ENCODE measurements at places on chromosomes 1 and 21. TPM values are rescaled to one million over a fixed set of nuclear protein-coding genes. Genes with fewer than 3 reads are reported as not detected.

GBP7 gene
- not detected for polyA plus RNA-seq

FMO2 gene
- 1.1 TPM for polyA plus RNA-seq

DNA sequence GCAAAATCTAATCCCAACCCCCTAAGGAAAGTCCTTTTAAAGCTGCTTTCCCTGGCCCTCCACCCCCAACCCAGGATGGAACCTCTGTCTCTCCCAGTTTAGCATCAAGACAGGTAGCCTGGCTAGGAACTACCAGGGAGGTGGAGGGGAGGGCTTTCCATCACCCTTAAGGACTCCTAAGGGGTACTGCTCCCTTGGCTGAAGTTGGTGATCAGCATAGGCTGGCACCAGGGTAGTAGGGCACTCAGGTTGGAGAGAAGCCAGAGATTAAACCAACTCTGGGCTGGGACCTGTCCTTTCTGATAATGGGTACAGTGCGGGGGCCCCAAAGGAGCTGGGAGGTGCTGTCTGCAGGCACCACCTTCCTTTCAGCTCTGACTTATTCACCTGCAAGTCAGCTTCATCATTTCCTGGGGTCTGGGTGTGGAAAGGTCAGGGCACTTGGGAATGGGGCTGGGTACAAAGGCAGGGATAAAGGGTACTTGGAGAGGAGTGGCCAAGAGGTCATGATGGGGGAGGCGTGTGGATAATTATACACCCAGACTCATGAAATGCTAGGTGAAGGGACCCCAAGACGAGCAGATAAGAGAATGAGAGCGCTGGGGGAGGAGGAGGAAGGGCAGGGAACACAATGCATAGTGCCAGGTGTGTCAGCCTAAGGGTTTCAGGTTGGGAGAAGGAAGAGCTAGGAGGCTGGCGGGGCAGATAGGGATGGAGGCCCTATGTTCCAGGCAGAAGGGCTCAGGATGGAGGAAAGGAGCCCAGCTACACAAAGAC, 1.2 kb downstream of the ARHGEF2 start:
- DNase-seq, result no peak

WNT3A gene
- polyA plus RNA-seq, result 0.07 TPM

SPATA21 gene
- 0.40 TPM for polyA plus RNA-seq

- DNase-seq, result no peak
Observed at GRCh38 chr1:107251839-107252238, 111.0 kb downstream of the NTNG1 start.

DNA sequence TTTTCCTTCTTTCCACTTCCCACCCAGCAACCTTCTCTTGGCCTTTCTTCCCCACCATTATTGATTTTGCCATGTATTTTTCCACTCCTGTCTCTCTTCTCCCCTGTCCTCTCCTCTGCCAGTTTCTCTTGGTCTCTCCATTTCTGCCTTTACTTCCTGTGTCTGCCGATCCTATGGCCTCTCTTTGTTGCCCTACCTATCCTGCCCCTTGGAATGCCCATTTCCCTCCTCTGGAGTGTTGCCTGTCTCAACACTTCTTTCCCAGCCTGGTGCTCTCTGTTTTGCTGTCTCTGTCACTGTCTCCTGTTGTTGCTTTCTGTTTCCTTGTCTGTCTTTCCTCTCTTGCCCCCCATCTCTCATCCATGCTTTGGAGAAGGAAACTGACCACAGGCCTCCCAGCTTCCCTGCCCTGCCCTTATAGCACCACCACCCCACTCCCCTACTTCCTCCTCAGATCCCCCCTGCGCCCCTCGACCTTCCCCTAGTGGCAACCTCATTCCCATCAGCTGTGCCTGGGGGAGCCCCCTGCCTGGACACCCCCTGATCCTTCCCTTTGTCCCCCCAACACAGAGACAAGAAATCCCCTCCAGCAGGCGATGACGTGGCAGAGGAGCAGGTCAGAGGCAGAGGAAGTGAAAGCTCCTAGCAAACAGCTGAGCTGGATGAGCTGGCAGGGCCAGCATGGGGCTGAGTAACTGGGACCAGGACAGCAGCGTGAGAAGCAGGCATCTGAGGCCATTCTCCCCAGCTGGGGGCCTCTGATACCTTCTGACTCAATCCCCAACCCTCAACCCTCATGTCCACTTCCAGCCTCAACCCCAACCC, 6.6 kb upstream of the ETV3L start:
- no peak for DNase-seq

TDRD5 gene
- 5.1 TPM for polyA plus RNA-seq

DNA sequence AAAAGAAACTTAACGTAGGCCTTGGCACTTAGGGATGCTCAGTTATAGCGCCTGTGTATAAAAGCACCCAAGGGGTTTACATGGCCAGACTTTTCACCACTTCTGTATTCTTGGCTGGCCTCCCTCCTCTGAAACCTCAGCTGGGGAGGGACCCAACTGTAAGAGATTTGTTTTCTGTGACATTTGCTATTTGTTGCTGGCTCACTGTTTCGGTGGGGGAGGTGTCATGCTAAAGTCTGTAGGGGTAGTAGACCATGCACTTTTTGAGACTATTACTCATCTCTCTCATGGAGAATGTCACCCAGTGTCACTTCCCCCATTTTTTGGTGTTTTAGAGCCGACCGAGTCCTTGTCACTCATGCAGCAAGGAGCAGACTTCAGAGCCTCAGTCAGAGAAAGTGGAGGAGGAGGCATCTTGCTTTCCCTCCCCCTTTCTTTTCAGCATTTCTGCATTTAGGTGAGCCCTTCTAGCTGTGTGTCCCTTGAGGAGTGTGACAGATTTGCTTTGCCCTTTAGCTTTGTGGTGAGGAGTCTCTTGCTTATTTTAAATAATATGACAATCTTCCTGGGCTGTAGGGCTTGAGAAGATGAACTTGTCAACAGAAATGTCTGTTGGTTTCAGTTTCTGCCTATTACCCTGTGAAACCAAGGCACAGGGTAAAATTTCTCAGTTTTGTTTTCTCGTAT, 160.1 kb downstream of the FASLG start:
- DNase-seq, result no peak

GUK1 gene
- 82.3 TPM for polyA plus RNA-seq

GRCh38 chr1:186104459-186104858, 270.6 kb downstream of the TPR start:
- no peak for DNase-seq

DNA sequence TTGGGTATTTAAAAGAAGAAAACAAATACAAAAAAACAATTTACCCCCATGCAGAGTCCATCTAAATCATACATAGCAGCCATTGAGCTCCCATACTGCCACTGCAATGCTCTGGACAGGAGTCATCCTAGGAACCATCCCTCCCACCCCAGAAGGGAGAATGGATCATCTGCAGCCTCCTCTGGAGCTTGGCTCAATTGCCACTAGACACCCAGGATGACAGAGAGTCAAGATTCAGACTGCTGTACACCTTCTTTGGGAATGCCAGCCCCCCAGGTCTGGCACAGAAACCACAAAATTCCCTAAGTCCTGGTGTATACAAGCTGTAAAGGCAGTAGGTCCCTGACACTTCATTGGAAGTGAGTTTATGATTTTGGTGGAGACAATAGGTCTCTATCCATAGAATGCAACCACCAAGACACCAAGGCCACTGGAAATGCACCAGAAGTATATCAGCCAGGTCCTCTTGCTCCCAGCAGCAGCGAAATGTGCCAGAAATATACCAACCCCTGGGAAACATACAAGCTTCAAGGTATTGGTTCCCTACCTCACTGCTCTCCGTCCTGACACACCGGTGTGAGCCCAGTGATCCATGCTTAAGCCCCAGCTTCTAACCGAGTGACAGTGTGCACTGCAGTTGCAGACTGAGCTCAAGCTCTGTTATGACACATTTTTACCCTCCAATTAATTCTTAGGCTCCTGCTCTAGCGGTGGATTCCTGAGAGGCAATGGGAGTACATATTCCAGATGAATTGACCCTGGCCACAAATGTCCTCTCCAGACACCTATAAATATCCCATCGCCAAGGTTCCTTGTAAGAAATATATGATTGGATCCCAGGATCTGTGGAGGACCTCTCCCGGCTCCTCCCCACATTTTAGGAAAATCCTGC, 4.4 kb downstream of the TAL1 start:
- no peak for DNase-seq

GRCh38 chr1:160219062-160219929, 14.1 kb downstream of the PEA15 start:
- peak; percentile 42 for DNase-seq

- DNase-seq, result no peak
Observed at GRCh38 chr1:198220428-198220827, 63.6 kb downstream of the NEK7 start.

- DNase-seq, result peak; percentile 28
Observed at GRCh38 chr1:241638909-241639622, 1.1 kb downstream of the CHML start.

DNA sequence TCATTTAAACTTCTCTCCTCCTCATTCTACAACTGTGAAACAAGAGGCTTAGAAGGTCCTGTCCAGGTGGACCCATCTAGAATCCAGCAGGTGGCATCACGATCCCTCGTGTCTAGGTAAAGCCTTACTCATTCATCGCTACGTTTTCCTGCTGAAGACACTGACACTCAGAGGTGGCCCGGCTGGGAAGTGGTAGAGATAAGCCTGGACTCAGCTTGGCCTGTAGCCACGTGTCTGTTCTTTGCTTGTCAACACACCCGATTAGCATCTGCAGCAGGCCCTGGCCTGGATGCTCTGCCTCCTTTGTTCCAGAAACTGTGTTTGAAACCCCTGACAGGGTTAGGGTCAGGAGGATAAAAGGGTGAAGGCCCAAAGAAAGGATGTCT, 43.4 kb downstream of the PARP1 start:
- DNase-seq, result no peak

GRCh38 chr1:91670781-91671180, 170.1 kb downstream of the CDC7 start:
- DNase-seq, result no peak

GRCh38 chr1:31765041-31765467, 914 bp upstream of the ADGRB2 start:
- no peak for DNase-seq

- no peak for DNase-seq
Observed at GRCh38 chr1:238340989-238341388, 450.3 kb upstream of the ZP4 start.

MPZ gene
- polyA plus RNA-seq, result 3.5 TPM

ZNF683 gene
- polyA plus RNA-seq, result not detected

DNA sequence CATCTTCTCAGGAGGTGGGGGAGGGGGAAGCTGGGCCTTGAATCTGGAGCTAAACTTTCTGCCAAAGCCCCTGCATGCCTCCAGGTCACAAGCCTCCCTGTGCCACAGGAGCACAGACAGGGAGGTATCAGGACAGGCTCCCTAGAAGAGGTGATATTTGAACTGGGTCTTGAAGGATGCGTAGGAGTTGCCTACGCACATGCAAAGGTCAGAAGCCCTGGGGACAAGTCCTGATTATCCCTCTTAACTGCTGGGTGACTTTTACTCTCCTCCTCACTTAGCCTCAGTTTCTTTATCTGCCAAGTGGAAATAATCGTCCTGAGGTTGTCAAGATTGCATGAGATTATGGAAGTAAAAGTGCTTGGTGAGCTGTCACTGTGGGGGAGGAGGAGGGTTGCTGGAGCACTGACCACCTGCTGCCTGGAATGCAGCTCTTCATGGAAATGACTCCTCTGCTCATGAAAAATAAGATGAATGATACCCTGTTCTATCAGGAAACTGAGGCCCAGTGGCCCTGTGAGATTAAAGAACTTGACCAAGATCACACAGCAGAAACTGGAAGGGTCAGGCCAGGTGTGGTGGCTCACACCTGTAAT, 50.6 kb upstream of the LAPTM5 start:
- DNase-seq, result no peak

STIL gene
- 15.1 TPM for polyA plus RNA-seq

EPHA2 gene
- 15.4 TPM for polyA plus RNA-seq

GRCh38 chr21:23837564-23837963, 1769.7 kb downstream of the MRPL39 start:
- DNase-seq, result no peak

CCDC181 gene
- polyA plus RNA-seq, result 11.1 TPM

ANGPTL3 gene
- polyA plus RNA-seq, result 8.9 TPM

ADORA1 gene
- 4.6 TPM for polyA plus RNA-seq

ZZZ3 gene
- 73.0 TPM for polyA plus RNA-seq

C1QB gene
- 5.3 TPM for polyA plus RNA-seq

PRKAB2 gene
- polyA plus RNA-seq, result 28.7 TPM

DNA sequence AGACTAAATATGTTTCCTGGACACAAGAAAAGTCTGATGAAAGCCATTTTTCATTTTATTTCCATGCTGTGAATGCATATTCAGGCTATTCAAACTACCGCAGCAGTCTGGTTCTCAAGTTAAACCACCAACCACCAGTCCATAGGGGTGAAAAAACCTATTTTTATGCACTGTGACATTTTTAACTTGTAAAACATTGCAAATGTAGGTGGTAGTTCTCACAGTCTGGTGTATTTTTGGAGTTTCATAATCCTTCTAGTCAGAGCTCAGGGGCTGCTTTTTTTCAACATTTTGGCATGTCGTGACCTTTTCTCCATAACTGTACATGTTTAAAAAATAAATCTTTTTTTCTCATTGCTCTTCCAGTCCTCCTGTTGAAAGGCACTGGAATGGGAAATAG, 907.6 kb upstream of the ADGRL2 start:
- DNase-seq, result no peak

- no peak for DNase-seq
Observed at GRCh38 chr1:218699421-218699820, 354.3 kb downstream of the TGFB2 start.

SPRR3 gene
- polyA plus RNA-seq, result not detected

OR2T29 gene
- not detected for polyA plus RNA-seq

MARCKSL1 gene
- polyA plus RNA-seq, result 388 TPM

HSD3B2 gene
- 3.0 TPM for polyA plus RNA-seq

GRCh38 chr1:107702946-107703571, 261.9 kb downstream of the VAV3 start:
- no peak for DNase-seq

GRCh38 chr1:4825800-4826450, 171.5 kb downstream of the AJAP1 start:
- DNase-seq, result peak; percentile 20

- DNase-seq, result no peak
Observed at GRCh38 chr1:24501371-24502064, 1.1 kb upstream of the RCAN3 start.

DNA sequence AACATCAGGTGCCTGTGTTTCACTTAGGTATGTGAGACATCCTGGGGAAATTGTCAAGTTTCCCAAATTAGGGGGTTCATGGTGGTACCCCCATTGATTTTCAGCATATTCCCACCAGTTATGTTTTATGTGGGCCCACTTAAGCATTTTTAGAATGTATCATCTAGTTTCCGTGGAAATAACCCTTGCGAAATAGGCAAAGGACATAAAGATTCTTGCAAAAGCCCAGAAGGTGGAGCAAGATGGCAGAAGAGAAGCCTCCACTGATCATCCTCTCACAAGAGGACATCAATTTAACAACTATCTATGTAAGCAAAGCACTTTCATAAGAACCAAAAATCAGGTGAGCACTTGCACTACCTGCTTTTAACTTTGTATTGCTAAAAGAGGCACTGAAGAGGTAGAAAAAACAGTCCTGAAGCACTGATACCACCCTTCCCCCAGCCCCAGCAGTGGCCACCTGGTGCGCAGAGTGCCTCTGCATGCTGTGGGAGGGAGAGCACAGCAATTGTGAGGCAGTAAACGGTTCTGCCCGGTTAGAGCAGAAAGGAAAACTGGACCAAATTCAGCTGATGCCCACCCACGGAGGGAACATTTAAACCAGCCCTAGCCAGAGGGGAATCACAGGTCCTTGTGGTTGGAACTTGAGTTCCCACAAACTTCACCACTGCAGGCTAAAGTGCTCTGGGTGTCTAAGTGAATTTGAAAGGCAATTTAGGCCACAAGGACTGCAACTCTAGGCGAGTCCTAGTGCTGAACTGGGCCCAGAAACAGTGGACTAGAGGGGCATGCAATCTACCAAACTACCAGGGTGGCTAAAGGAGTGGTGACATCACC, 23.2 kb downstream of the MCOLN2 start:
- no peak for DNase-seq

- DNase-seq, result no peak
Observed at GRCh38 chr1:80918380-80918779, 882.4 kb upstream of the ADGRL2 start.
